ENCODE measurements at places on chromosomes 6 and 20.

- no peak for DNase-seq
These were observed 37.3 kb downstream of the KIF3B start for GRCh38 chr20:32314768-32315167.

DNA sequence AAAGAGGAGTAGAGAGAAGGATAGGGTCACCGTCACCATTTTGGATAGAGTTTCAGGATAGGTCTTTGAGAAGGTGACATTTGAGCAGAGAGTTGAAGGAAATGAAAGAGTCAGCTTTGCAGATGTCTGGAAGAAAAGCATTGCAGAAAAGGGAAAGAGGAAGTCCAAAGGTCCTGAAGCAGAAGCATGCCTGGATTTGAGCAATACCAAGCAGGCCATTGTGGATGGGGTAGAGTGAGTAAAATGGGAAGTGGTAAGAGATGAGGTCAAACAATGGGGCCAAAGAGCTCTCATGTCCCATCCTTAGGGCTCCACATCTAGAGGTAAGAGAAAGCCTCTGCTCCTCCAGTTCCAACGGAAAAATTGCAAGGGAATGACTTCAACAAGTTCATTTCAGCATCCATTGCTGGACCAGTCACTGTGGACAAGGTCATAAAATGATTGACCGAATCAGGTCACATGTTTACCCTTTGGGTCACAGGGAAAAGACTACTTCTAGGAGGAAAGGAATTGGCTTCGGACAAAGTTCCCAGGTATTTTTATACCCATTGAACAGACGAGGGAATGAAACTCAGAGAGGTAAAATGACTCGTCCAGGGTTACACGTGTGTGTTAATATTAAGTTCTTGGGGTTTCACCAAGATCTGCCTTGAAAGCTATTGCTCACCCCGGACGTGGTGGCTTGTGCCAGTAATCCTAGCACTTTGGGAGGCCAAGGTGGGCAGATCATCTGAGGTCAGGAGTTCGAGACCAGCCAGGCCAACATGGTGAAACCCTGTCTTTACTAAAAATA is 6.6 kb upstream of the SAMHD1 start:
- DNase-seq = no peak

DNA sequence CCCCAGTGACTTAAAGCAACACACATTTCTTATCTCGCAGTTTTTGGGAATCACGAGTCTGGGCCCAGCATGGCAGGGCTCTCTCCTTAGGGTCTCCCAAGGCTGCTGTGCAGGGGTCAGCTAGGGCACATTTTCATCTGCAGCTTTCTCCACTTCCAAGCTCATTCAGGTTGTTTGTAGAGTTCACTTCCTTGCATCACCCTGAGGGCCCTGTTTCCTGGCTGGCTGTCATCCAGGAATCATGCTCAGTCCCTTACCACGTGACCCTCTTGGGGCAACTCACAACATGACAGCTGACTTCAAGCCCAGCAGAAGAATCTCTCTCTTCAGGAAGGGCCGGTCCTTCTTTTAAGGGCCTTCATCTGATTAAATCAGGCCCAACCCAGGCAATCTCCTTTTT is 21.3 kb downstream of the SNAP25 start:
- DNase-seq = no peak

DNA sequence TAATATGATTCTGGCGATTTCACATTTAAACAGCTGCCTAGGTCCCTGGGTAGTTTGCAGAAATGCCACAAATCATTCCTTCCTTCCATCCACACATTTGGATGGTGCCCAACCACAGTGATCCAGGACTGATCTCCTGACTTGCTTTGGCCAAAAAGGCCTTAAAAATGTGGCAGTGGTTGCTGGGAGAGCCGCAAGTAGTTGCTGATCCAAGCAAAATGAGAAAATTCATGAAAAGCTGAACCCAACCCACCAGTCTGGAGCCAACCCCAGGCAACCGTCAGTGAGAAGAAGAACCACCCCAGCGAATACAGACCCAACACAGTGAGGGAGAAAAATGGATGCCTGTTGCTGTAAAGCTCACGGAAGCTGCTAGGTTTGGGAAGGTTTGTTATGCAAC is 25.1 kb downstream of the RALGAPA2 start:
- no peak for DNase-seq

- no peak for DNase-seq
These were observed 189.5 kb downstream of the IBTK start for GRCh38 chr6:82057846-82058554.

DNA sequence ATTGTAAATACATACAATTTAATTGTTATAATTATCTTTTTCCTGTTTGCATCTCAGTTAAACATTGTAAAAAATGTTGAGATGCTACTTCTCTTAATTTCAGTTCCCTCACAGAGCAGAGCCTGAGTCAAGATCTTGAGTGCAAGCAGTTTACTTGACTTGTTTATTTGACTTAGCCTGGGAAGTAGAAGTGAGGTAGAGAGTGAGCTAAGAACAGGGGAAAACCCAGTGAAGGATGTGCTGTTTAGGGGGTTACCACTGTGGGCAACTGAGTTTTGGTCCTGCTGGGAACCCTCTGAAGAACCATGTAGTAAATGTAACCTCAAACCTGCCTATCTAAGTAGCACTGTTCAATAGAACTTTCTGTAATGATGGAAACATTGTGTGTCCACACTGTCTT is 495.2 kb upstream of the FLRT3 start:
- DNase-seq = no peak

DNA sequence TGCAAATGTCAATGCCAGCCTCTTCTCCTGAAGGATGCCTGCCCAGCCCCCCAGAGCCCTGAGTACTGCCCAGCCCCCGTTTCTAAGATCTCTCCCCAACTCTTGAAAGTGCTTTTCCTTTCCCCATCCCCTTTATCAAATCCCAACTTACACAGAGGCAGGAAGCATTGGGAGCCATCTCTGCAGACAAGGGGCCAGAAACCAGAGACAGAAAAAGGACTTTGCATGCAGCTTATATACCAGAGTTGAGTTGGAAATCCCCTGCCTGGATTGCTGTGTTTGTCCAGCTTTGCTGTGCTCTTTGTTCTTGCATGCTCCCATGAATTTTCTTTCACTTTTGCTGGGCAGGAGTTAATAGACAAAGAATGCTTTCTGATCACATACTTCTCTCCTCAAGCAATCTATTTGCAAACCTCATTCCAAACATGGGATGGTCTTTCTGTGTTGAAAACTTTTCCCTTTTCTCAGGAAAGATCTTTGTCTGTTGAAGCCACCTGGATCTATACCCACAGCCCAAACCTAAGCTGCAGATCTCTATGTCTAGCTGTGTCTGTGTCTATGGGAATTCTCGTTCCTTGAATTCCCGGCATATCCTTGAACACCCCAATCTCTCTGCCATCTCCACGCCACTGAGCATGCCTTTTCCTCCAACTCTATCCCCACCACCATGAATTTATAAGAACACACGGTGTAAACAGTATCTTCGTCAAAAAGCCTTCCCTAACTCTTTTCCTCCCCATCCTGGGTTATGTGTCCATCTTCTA is at the start of gene UBD:
Gene UBD (minus strand): TSS at position 209 of the 764 bp plus-strand sequence. CDS start 31 bp downstream, at position 178.
- DNase-seq = no peak

DNA sequence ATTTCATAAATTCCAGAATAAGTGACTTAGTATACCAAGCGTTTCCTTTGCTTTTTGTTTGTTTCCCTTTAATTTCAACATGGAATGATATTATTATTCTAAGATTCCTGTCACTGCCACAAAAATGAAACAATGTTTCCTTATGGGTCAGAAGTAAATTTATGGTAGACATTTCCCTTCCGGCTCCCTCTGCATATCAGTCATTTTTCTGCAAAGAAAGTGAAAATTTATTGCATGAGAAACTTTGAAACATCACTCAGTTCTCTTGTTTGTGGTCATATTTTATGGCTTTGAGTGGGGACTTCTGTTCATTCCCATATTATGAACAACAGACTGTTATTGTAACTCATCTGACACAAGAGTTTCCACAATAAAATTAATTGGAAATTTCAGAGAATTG is 97.8 kb downstream of the NKAIN2 start:
- DNase-seq = no peak

GRCh38 chr6:95768539-95768938 is 191.2 kb downstream of the MANEA start:
- DNase-seq = no peak

DNA sequence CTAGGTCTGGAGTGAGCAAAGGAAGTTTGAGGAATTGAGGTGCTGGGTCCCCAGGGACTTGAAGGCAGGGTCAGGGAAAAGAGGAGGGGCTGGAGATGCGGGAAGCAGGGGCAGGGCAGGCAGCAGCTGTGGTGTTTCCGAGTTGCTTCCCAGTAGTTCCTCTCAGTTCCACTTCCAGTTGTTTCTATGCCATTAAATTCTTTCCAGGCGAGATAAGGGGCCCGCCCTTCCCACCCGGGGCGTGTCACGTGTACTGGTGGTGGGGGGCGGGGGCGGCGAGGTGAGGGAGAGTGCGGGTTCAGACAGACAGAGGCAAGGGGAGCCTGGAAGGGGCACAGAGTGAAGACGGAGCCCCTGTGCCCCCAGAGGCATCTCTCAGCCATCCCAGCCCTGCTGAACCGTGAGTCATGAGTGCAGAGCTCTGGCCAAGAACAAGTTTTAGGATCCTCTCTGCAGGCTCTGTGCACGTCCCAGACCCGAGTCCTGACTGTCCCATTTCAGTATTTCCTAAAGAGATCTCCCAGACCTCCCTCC is 977 bp downstream of the TNXB start:
- no peak for DNase-seq

- DNase-seq = no peak
These were observed 8.0 kb upstream of the SIM1 start for GRCh38 chr6:100472674-100473073.

DNA sequence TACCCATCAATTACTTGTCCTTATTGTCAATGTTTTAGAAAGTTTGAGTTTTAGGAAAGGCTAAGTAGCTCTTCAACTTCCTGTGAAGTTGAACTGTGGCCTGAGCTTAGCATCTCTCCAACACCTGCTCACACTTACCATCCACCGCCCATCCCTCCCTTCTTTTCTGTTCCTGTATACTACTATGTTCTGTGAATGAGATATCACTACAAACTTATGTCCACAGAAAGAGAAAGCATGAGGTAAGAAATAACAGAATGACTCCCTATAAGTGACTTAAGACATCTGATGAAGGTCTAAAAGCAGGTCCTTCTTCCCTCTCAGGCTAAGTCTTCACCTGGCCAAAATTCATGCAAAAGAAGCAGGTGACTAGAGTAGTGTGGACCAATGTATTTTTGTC is 246.3 kb upstream of the PREP start:
- no peak for DNase-seq

GRCh38 chr6:52341561-52342260 is 20.2 kb upstream of the PAQR8 start:
- DNase-seq = no peak

GRCh38 chr20:24744747-24745146 is 204.3 kb upstream of the CST7 start:
- no peak for DNase-seq

DNA sequence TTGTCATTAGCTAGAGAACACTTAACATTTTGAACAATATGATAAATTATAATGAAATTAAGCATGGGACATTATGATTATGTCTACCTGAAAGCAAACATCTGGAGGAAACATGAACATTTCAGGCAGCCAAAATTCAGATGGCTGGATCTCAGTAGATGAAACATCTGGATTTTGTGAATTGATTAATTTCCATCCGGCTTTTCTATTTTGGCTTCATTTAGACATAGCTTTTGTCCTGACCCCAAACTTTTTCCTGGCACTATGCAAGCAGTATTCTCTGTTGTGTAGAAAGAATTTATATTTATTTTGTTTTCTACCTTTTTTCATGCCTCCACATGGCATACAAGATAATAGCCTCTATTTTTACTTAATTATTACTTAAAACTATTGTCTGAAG is 186.3 kb downstream of the OGFRL1 start:
- DNase-seq = no peak

DNA sequence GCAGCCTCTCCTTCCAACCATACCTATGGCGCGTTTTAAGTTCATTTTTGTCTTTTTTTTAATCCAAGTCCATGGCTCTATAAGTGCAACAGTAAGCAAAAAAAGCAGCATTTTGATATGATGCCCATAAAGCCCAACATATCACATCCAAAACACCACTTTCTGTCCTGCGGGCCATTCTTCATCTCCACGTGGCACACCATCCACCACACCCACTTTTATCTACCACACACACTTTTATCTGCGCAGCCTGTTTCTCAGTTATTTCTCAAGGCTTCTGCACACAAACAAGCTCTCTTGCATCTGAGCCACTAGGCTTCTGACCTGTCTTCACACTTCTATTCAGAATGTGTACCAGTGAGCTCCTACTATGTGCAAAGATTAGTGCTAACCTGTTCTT is 5.3 kb downstream of the GCLC start:
- no peak for DNase-seq

DNA sequence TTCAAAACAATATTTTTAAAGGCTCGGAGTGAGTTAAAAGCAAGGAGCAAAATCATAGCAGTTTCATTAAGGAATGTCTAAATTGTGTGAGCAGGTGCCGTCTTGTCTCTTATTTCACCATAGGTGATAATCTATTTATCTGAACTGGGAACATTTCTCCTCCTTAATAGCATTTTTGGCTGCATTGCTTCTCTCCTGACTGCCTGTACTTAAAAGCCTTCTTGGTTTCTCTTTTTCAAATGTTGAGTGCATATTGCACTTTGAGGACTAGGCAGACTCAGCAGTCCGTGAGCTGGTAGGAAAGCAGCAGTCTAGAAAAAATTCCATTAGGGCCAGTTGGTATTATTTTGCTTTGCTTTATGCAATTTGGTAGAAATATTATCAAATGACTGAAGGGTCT is 645.9 kb downstream of the GRIK2 start:
- DNase-seq = no peak

- DNase-seq = no peak
These were observed 25.4 kb downstream of the DIDO1 start for GRCh38 chr20:62900692-62901584.

GRCh38 chr6:32175322-32175710 is 568 bp downstream of the AGPAT1 start:
- DNase-seq = no peak

DNA sequence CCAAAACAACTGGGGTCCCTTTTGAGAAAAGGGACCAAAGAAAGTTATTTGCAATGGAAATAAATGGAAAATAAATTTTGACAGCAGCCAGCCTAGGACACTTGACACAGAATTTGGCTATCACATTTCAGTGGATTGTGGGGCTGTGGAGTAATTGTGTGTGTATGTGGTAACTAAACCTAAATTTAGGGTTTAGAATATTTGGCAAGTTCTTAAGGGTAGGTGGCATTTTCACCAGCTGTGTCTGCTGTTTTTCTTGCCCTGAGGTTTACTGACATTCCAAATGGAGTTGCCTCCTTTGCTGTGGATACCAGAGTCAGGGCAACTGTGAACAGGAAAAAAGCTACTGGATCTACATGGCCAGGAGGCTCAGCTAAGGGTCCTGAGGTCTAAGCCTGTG is 270.9 kb downstream of the SLC24A3 start:
- no peak for DNase-seq

- no peak for DNase-seq
These were observed 94.0 kb downstream of the PLCB1 start for GRCh38 chr20:8226106-8226505.

GRCh38 chr20:58973866-58974265 is 7.2 kb upstream of the NELFCD start:
- DNase-seq = no peak

GRCh38 chr6:7138046-7138531 is 30.3 kb downstream of the RREB1 start:
- no peak for DNase-seq

GRCh38 chr6:99013661-99014060 is 65.9 kb upstream of the FBXL4 start:
- no peak for DNase-seq
